Esophagus squamous epithelium (tissue), 5 donors: ENCODE measurements at places on chromosomes 7 and 10.

DNA sequence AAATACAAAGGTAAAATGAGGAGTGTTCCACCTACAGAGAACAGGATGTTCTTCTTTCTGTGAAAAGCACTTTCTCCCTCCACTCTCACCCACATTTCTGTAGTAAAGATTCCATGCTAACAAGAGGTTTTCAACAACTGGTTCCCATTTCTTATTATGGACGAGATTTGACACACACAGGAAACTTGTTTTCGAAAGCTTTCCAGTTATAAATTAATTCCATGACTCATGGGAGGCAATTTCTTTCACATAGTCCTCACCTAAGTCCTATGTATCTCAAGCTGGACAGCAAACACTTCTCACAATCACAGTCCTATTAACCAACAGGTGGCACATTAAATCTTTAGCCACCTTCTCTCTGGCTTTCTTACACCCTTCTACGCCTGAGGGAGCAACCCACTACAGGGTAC is 24.5 kb downstream of the RAPGEF5 start:
- no peak for DNase-seq

GRCh38 chr7:89943525-89944050 is 210.7 kb upstream of the STEAP1 start:
- no peak for DNase-seq

GRCh38 chr10:57102236-57102635 is 741.2 kb upstream of the ZWINT start:
- no peak for DNase-seq

GRCh38 chr10:52652431-52653262 is 119.9 kb downstream of the MBL2 start:
- no peak for DNase-seq

DNA sequence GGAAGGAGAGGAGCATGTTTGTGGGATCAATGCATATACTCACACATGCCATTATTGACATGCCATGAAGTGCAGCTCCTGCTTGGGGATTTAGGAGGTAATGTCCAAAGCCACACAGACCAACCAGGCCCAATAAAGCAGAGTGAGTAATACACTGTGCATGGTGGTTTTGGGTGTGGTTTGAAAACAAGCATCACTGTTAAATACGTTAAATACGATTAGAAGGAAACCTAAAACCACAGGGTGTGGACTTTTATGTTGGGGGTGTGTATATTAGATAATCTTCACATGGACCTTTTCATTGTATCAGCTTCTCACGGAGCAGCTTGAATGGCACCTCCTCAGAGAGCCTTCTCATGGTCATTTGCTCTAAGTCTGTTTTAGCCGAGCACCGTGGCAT is 10.4 kb upstream of the EIF3A start:
- DNase-seq = no peak

- no peak for DNase-seq
These were observed 42.1 kb downstream of the SCIN start for GRCh38 chr7:12612622-12613021.

- no peak for DNase-seq
These were observed 325.1 kb downstream of the HPSE2 start for GRCh38 chr10:98910546-98910945.

- DNase-seq = no peak
These were observed 21.1 kb upstream of the PCBD1 start for GRCh38 chr10:70909326-70909935.

DNA sequence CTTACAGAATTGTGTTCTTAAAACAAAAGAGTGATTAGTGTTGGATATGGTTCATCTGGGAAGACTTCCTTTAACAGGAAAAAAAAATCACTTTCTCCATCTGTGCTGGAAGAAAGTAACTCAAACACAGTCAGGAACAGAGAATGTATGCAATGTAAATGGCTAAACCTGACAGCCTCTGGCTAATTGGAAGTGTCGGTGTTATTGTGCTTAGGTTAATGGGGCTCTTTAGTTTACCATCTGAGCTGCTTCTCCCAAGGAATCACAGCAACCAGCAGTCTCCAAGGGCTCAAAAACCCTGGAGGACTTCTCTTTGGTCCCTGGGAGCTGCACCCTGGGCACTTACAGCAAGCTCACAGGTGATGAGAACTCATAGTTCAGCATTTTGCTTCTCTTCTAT is 724.5 kb downstream of the LRMDA start:
- DNase-seq = no peak

DNA sequence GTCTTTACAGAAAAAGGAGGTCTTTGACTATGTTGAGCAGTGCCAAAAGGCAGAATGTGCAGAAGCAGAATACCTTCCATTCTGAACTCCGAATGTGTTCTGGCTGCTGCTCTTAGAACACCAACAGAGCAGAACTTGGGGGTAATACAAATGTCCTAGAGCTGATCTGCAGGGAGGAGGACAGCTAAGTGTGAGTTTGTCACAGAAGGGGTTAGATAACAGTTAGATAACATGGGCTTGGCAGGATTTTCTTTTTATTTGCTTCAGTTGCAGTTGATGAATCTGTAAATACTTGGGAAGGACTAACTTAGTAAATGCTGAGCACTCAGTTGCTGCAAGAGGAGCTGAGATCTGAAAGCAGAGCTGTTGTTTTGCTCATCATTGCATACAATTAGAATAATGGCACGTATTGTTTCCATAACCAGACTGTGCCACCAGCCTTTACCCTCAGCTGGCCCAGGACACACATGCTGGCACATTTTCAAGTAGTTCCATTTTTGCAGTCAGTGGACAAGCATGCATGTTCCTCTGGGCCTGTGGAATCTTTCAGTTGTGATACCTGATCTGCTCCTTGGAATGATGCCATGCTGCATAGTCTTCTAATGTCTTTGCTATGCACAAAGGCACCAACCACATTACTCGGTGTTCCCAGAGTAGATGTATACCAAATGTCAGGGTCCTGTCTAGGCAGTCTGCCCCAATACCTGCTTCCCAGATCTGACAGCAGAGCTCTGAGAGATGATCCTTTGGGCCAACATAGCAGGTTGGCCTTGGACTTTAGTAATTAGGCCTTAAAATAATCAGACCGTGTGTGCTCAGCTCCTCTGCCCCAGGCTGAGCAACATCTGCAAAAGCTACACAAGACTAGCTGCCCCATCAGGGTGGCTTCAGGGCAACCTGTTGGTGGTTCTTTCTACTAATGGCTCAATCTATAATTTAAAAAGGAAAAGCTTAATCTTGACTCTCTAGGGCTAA is 55.7 kb downstream of the GSDME start:
- DNase-seq = no peak
